Activated naive CD8-positive, alpha-beta T cell treated with anti-CD3 and anti-CD28 coated beads, Interleukin-2, amount 10 ng/mL, durations not matched to agents 7 days and 5 days (primary cell): ENCODE measurements at places on chromosomes 3 and 15.

- no peak for DNase-seq
Measured at GRCh38 chr3:33768578-33769330, 29.7 kb upstream of the PDCD6IP start.

- DNase-seq = no peak
Measured at GRCh38 chr3:38636464-38636863, 13.0 kb downstream of the SCN5A start.

DNA sequence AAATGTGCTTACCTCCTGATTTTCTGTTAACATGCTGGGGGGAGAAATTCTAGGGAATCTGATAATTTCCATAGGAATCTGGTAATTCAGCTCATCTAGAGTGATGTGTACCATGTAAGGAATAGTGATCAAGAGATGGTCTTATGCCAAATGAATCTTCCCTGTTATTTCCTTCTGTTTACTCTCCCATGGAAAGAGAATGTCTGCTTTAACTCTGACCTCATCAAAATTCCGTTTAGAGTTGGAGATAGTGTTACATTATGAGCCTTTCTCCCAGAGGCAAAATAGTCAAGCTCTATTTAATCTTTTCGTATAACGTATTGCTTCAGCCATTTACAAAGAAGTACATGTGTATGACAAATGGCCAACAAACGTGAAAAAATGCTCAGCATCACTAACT is 76.6 kb downstream of the ARHGEF26 start:
- DNase-seq = no peak

GRCh38 chr3:23607184-23607847 is 198.4 kb upstream of the UBE2E1 start:
- no peak for DNase-seq

- DNase-seq = no peak
Measured at GRCh38 chr3:128665362-128666021, 14.9 kb upstream of the RPN1 start.

DNA sequence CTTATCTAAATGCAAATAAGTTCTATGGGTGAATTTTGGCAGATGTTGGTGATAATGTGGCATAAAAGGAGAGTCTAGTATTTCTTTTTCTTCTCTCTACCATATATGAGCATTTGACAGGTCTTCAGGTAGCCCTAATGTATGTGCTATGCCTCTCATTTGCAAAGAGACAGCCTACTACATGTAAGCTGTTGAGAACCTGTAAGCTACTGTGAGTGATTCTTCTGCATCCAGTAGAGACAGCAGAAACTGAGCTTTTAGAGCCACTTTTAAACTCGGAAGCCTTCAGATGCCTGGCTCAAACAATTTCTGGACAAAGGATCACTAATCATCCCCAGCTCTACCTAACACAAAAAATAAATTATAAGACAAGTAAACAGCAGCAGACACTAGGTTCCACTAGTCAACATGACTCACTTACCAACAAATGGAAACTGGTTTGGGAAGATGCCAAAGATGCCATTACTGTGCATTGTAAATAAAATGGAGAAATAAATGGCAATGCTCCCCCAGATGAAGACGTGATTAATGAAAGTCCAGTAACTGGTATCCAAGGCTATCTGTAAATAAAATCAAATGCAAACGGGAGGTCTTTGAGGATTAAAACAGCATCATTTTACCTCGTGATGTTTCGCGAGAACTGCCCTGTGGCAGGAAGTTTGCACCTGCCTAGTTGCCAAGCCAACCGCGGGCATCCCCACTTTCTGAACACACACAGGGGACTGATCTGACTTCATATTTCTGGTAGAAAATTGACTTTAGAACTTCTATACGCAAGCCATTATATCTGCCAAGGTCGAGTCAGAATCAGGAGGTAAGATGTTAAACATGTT is 245.3 kb downstream of the DTWD1 start:
- DNase-seq = no peak

- DNase-seq = no peak
Measured at GRCh38 chr3:177084616-177085015, 112.7 kb downstream of the TBL1XR1 start.

DNA sequence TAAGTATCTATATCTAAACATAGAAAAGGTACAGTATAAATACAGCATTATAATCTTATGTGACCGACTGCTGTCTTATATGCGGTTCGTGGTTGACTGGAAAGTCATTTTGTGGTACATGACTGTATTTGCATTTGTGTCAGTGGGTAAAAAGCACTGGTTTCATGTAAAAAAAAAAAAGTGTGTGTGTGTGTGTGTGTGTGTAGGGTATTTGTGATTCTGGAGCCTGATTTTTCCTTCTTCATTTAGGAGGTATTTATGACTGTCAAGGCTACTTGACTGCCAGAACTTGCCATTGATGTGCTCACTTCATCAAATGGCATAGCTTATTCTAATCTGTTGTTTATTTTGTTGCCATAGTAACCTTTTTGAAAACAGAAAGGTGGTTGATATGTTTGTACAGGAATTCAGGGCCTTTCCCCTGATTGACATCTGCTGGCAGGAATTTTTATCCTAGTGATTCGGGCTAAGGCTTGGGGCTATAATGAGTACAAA is 63.2 kb downstream of the AKAP13 start:
- DNase-seq = no peak

- no peak for DNase-seq
Measured at GRCh38 chr3:12990781-12991480, 82.3 kb downstream of the IQSEC1 start.

DNA sequence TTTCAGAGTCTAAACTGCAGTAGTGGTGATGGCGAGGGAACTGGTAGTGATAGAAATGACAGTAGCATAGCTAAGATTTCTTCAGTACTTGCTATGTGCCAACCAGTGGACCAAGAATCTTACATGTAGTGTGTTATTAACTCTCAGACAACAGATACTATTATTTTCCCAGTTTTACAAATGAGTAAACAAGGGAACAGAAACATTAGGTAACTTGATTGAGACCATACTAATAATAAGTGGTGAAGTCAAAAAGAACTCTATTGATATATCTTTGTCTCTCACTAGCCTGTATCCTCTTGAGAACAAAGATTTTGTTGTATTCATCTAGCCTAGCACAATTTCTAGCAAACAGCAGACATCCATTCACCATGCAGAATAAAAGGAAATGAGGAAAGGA is 250.1 kb downstream of the ZBTB20 start:
- no peak for DNase-seq

DNA sequence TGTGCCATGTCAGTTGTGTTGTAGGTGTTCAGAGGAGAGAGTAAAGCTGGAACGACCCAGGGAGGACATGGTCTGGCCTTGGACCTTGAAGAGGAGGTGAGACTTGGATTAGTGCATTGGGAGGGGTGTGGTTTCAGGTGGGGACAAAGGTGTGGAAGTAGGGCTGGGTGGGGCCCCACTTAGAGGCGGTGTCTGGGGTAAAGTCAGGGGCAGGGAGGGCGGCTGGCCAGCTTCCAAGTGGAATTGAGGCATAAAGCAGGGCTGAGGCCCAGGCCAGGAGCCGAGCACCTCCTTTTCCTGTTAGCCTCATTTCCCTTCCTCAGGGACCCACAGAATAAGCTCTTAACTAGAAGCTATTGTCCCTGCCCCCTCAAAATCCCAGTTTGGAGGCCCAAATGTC is 36.2 kb upstream of the FLNB start:
- DNase-seq = no peak

- DNase-seq = no peak
Measured at GRCh38 chr3:10021856-10022775, 4.1 kb upstream of the FANCD2 start.

GRCh38 chr15:29014493-29014892 is 128.7 kb downstream of the APBA2 start:
- DNase-seq = no peak
